ENCODE measurements at places on chromosomes 2 and 18.

DNA sequence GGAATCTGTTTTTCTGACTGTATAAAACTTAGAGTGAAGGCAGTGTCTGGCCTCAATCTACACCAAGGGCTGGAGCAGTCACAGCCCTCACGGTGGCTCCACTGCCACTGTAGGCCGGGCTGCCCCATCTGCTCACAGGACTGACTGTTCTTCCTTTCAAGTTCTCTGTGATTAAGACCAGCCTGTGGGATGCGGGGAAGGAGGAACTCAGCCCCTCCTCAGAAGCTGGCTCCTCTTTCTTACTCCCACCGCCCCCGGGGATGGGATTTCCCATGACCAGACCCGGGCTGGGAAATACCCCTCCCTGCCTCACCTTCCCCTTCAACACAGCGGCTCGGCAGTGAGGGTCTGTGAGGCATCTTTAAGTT is 106.0 kb downstream of the COPS8 start:
- H3K4me1 ChIP-seq, result peaks cover 18% of the 10 kb centered on the region
- H3K27ac ChIP-seq, result peak overlapping the region; percentile 56
- no peaks in the 10 kb centered on the region for H3K36me3 ChIP-seq

DNA sequence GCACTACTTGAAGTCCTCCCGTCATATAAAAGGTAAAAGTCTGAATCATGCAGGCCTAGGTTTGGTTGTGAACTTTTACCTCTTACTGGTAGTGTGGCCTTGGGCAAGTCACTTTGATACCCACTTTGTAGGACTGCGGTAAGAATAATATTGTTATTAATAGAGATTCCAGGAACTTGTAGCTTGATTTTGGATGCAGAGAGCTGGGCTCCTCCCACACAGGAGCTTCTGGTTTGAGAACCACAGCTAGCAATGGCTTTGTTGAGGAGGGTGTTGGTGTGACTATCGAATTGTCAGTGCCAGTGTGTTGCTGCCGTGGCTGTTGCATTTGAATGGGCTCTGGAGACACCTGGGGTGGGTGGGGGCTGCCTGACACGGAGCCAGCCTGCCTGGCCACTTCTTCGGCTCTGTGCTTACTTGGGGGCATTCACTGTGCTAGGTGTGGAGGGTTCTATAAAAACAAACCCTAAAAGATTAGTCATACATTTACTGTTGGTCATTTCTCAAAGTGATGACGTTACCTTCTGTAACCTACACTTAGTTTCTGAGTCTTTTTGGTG is 38.5 kb downstream of the ASAP2 start:
- H3K27me3 ChIP-seq, result no peaks in the 10 kb centered on the region
- DNase-seq, result no peak
- no peaks in the 10 kb centered on the region for H3K36me3 ChIP-seq
- H3K4me3 ChIP-seq, result no peak overlapping the region
- H3K4me1 ChIP-seq, result peaks cover 24% of the 10 kb centered on the region

- peak overlapping the region; percentile 60 for H3K4me3 ChIP-seq
- peaks cover 25% of the 10 kb centered on the region for H3K27me3 ChIP-seq
- peak; percentile 53 for DNase-seq
- H3K27ac ChIP-seq, result no peak overlapping the region
- H3K36me3 ChIP-seq, result no peaks in the 10 kb centered on the region
- peaks cover 11% of the 10 kb centered on the region for H3K4me1 ChIP-seq
These were observed 16.6 kb upstream of the E2F6 start for GRCh38 chr2:11482473-11483035.

- no peak for DNase-seq
- H3K4me1 ChIP-seq, result no peaks in the 10 kb centered on the region
- H3K27me3 ChIP-seq, result no peaks in the 10 kb centered on the region
- H3K27ac ChIP-seq, result no peak overlapping the region
- no peak overlapping the region for H3K4me3 ChIP-seq
- no peaks in the 10 kb centered on the region for H3K36me3 ChIP-seq
These were observed 303.6 kb downstream of the SOX11 start for GRCh38 chr2:5995832-5996231.

DNA sequence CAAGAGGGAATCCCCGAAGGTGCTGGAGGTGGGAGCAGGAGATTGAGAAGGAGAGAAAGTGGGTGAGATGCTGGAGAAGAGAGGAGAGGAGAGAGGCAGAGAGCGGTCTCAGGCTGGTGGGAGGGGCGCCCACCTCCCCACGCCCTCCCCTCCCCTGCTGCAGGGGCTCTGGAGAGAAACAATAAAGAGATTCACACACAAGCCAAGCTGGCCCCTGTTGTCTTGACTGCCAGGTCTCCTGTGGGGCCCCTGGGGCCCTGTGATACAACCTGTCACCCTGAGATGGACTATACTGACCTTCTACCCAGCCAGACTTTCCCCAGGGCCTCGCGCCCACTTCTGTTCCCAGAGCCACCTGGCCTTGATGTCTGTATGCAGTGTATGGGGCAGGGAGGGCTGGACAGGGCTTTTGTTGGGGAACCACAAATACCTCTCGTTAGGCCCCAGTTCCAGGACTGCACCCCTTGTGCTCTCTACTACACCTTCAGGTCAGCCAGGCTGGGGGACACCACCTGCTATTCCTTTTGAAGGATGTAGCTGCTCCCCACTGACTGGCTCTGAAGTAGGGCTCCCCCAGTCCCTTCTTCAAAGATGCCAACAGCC is 8.0 kb upstream of the SPEG start:
- H3K4me3 ChIP-seq, result no peak overlapping the region
- H3K27ac ChIP-seq, result no peak overlapping the region
- peaks cover 6% of the 10 kb centered on the region for H3K4me1 ChIP-seq
- no peaks in the 10 kb centered on the region for H3K27me3 ChIP-seq
- no peaks in the 10 kb centered on the region for H3K36me3 ChIP-seq

DNA sequence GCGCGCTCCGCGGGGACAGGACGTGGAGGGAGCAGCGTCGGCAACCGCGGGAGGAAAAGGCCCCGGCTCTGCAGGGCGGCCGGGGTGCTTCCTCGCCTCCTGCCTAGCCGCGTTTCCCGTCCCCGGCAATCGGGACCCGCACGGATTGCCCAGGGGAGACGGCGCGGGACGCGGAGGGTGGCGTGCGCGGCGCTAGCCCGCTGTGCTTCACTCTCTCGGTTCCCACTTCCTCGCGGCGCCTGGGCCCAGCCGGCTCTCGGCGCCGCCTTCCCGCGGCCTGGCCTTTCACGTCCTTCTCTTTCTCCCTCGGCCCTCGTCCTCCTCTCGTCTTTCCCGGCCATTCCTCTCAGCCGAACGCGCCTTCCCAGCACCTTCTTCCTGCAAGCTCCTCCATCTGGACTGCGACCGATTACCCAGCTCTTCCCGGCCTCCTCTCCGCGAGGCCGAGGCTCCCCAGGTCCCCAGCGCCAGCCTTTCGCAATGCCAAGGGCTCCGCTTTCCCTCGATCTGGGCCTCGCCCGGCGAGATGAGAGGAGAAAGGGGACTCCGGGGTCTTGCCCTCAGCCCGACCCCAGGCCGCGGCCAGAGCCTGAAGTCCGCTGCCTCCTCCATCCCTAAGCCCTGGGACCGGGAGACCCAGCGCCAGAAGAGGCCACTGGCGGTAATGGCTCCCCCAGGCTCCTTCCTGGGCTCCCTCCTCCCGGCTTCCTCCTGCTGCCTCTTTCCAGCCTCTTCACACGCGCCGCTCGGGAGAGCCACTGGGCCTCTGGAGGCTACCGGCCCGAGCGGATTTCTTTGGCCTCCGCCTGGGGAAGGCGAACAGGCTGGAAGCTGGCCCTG is 34.3 kb upstream of the ATP6V1B1 start:
- peaks cover 98% of the 10 kb centered on the region for H3K27me3 ChIP-seq
- peaks cover 13% of the 10 kb centered on the region for H3K4me1 ChIP-seq
- no peak overlapping the region for H3K27ac ChIP-seq
- H3K4me3 ChIP-seq, result peak overlapping the region; percentile 23
- H3K36me3 ChIP-seq, result no peaks in the 10 kb centered on the region

- H3K4me1 ChIP-seq, result no peaks in the 10 kb centered on the region
- DNase-seq, result no peak
- no peaks in the 10 kb centered on the region for H3K36me3 ChIP-seq
- no peak overlapping the region for H3K27ac ChIP-seq
These were observed 14.6 kb upstream of the MEP1B start for GRCh38 chr18:32175265-32175664.

DNA sequence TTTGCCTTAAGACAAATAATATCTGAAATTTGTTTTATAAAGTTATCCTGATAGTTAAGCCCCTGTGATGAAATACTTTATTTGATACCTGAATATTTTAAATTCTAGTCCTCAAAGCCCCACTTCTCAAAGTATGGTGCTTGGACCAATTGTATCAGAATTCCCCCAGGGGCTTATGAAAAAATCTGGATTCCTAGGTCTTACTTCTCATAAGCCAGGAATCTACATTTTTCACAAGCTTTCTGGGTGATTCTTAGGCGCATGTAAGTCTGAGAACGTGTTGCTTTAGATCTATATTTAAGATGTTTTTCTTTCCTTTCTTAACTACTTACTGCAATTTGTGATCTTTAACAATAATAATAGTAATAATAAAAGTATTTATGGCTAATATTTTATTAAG is 53.1 kb downstream of the MYO1B start:
- H3K4me1 ChIP-seq, result peaks cover 8% of the 10 kb centered on the region
- H3K4me3 ChIP-seq, result no peak overlapping the region

DNA sequence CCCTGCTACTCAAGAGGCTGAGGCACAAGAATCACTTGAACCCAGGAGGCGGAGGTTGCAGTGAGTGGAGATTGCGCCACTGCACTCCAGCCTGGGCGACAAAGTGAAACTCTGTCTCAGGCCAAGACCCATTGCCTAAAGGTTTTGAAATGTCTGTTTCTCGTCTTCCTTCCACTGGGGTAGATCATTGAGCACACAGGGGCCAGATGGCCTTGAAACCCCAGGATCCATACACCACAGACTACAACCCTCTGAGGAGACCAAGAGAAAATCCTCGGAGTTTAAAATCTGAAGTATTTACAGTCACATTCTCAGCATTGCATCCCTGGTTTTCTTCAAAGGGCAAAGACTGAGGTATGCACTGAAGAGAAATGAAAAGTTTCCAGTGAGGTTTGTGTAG is 7.1 kb upstream of the EPAS1 start:
- H3K4me1 ChIP-seq, result peaks cover 12% of the 10 kb centered on the region
- no peaks in the 10 kb centered on the region for H3K27me3 ChIP-seq
- H3K36me3 ChIP-seq, result no peaks in the 10 kb centered on the region
- DNase-seq, result no peak

DNA sequence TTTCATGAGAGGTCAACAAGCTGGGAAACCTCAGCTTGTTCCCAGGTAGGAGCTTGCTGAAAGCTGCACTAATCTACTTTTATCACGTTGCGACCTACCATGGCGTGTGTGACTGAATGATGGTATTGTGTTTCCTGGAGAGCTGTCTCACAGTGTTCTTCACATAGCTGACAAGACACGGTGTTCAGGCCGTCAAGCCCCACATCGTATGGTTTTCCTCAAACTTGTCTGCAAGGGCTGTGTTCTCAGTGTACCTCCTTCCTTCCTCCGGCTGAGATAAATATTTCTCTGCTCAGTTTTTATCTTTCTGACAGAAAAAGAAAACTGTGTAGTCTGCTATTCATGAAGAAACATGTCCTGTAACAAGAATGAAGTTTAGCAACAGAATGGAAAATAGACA is 244.8 kb downstream of the DCDC2C start:
- no peak for DNase-seq
- no peak overlapping the region for H3K27ac ChIP-seq
- H3K4me3 ChIP-seq, result no peak overlapping the region
- no peaks in the 10 kb centered on the region for H3K27me3 ChIP-seq
- H3K4me1 ChIP-seq, result no peaks in the 10 kb centered on the region

- no peaks in the 10 kb centered on the region for H3K27me3 ChIP-seq
- H3K27ac ChIP-seq, result no peak overlapping the region
- H3K36me3 ChIP-seq, result no peaks in the 10 kb centered on the region
These were observed 376.1 kb upstream of the SOX11 start for GRCh38 chr2:5316001-5316490.
